Activated T-cell treated with anti-CD3 and anti-CD28 coated beads for 24 hours (primary cell): ENCODE measurements at places on chromosomes 2 and 18.
A peak's percentile ranks its signal among the peaks of the same experiment; 100 is the strongest.

DNA sequence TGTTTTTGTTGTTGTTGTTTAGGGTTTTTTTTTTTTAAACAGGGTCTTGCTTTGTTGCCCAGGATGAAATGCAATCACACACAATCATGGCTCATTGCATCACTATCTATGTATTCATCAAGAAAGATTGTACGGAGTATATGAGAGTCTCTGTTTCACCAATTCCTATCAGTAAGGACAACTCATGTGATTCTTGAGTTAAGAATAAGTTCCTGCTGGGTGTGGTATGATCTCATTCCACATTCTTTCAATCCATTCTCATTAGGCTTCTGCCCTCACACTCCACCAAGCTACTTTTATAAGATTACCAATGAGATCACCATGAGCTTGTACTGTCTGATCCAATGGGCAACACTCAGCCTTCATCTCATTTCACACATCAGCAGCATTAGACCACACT lies 9.1 kb upstream of the AP1S3 start:
- DNase-seq, result no peak

DNA sequence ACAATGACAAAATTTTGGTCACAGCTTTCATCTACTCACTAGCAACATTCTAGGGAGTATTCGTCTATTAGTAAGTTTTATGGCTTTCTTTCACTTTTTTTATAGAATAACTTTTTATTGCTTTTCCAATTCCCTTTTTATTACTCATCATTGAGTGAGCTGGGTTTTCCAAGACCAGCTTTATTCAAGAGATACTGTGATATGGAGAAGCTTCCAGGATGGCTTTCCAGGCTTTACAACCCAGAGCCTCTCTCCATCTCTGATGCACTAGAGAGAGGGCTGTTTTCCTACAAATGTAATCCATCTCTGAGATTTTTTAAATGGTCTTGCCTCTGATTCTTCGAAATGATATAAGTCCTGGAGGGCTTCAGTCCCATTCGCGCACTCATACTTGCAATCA lies 118.3 kb downstream of the LDLRAD4 start:
- DNase-seq, result no peak

DNA sequence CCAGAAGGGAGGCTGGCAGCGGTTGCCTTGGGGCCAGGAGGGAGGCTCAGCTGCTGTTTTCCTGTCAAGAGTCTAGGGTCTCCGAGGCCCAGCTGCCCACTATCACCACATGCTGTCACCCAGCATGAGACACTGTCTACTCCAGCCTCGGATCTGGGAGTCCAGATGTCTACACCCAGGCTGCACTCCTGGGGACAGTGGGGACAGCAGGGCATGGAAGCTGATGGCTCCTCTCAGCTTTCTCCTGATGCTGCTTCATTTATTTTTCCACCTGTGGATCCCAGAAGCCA lies 134.0 kb downstream of the PTGR3 start:
- no peak for DNase-seq

DNA sequence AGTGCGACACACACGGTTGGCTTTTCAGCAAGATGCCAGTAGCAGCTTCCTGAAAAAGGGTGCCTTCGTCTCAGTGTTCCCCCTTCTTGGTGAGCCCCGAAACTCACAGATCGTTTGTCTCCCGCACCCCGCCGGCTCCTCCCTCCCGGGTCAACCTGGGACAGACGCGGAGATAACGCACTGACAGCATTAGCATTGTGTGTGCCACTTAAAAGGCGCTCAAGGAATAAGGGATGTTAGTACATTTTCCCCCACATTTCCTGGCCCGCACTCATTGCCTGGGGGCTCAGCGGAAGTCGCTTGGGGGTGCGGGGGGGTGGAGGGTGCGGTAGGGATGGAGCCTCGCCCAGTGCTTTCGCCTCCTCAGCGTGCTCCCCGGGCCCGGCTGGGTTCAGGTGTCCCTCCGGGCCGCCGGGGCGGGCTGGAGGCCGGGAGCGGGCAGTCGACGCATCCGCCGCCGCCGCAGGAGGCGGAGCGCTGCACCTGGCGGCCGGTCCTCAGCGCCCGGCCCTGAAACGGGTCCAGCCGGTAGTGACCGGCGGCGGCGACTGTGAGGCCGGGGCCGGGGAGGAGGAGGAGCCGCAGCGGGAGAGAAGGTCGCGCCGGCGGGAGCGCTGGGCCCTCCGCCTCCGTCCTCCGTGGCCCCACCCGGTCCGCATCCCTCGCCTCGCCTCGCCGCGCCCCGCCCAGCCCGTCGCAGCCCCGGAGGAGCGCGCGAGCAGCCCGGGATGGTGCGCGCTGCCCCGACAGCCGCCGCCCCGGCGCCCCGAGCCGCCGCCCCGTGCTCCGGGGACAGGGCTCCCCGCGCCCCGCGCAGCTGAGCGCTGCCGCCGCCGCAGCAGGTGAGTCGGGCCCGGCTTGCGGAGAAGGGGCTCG lies at the start of gene MFSD6:
TSS of gene MFSD6 (plus strand) at position 694 of the 876 bp plus-strand sequence. CDS start 27,675 bp downstream, outside the sequence.
- peak; percentile 41 for DNase-seq

DNA sequence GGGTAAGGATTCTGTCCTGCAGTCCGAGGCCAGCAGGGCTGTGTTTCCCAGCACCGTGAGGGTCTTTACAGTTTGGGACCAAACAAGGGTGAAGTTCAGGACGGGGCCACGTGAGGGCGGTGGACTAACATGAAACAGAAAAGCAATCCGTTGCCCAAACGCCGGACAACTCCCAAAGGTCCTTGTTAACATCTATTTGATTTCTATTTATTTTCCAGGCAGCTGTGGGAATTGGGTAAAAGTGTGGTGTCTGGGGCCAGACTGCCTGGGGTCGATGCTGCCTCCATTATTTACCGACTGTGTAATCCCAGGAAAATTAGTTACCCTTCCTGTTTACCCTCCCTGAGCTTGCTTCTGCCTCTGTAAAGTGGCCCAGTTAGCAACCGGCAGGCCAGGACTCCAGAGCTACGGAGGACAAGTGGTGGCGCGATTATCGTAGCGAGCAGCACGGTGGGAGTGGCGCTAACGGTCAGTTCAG lies 66.3 kb upstream of the TCF7L1 start:
- peak; percentile 25 for DNase-seq

DNA sequence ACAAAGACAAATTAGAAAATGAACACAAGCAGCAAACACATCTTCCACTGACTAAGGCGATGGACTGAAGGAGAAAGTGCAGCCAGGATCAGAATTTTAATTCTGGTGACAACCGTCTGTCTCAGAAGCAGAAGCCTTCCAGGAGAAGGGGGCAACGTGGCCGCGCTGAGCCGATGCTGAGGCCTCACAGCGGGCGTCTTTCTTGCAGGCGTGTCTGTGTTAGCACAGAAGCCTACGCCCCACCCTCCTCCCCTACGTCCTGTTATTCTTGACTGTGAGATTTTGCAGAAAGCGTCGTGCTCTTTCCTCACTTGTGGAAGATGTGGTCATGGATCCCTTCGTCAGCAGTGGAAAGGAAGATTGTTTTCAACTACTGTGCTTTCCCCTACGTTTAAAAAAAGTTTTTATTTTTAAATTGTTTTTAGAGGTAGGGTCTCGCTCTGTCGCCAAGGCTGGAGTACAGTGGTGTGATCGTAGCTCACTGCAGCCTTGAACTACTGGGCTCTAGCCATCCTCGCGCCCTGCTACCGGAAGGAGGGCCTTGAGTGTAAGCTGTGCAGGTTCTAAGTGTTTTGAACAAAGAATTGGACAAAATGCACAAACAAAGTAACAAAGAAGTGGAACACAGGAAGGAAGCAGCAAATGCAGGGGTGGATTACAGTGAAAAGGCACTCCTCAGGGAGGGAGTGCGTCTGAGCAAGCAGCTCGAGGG lies 422.0 kb downstream of the GALR1 start:
- no peak for DNase-seq
